CD4-positive, alpha-beta T cell treated with Interleukin-17A for 4 hours (primary cell): ENCODE measurements at places on chromosomes 16 and 17.

- DNase-seq, result no peak
Observed at GRCh38 chr16:85768199-85768598, 17.3 kb upstream of the C16orf74 start.

- no peak for DNase-seq
Observed at GRCh38 chr17:39579318-39580081, 28.2 kb downstream of the NEUROD2 start.

- DNase-seq, result no peak
Observed at GRCh38 chr17:29838961-29839360, 91.1 kb downstream of the SSH2 start.

- no peak for DNase-seq
Observed at GRCh38 chr17:73785958-73786743, 141.9 kb upstream of the SDK2 start.

DNA sequence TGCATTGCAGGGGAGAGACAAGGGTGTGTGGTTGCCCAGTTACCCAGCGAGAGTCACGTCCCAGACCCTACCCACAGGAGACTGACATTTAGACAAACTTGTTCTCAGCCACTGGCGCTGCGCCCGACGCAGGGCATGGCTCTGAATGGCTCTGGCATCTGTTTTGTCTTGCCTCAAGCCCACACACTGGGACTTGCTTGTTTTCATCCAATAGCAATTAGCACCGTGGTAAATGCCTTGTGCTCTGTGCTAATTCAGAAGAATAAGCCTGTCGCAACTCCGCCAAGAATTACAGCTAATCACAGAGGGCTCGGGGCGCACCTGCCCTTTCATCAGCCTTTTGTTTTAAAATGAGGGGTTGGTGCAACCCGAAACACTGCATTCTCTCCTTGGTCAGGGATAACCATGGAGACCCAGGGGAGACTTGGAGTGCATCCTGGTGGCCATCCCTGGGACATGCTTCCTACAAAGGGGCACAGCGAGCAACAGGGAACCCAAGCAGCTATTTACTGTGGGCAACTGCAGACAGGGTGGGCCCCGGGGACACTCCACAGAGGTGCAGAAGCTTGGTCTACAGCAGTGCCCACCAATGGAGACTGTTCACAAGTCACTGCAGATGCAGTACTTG, 220.6 kb upstream of the ZFHX3 start:
- DNase-seq, result no peak

GRCh38 chr17:69447726-69448125, 33.2 kb downstream of the MAP2K6 start:
- no peak for DNase-seq

DNA sequence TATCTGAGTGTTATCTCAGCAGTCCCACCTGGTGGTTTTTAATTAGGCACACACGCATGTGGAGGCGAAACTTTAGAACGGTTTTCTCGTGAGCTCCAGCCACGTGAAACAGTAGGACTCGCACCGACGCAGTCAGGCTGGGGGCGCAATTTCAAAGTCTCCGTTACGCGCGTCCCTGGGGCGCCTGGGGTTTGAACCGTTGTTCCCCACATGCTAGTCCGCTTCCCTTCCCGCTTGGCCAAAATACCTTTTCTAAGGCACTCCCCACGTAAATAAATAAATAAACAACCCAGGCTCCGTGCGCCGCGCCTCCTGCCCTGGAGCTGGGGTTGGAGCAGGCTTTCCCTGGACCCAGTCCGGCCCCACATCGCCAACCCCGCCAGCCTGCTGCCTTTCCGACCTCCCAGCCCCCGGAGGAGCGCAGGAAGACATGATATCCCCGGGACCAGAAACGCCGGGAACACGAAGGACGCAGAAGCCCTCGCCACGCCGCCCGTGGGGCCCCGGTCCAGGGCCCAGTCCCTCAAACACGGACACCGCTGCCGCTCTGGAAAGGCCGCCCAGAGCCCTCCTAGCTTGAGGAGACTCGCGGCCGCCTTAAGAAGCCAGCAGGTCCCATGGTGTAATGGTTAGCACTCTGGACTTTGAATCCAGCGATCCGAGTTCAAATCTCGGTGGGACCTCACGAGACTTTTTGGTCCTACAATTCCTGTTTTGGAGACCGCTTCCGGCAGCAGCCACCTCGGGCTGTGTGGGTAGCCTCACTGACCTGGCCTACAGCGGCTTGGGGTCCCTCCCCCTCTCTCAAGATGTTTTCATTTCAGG, 18.2 kb downstream of the GNGT2 start:
- peak; percentile 90 for DNase-seq

GRCh38 chr17:9361188-9361955, 214.2 kb downstream of the STX8 start:
- DNase-seq, result no peak

DNA sequence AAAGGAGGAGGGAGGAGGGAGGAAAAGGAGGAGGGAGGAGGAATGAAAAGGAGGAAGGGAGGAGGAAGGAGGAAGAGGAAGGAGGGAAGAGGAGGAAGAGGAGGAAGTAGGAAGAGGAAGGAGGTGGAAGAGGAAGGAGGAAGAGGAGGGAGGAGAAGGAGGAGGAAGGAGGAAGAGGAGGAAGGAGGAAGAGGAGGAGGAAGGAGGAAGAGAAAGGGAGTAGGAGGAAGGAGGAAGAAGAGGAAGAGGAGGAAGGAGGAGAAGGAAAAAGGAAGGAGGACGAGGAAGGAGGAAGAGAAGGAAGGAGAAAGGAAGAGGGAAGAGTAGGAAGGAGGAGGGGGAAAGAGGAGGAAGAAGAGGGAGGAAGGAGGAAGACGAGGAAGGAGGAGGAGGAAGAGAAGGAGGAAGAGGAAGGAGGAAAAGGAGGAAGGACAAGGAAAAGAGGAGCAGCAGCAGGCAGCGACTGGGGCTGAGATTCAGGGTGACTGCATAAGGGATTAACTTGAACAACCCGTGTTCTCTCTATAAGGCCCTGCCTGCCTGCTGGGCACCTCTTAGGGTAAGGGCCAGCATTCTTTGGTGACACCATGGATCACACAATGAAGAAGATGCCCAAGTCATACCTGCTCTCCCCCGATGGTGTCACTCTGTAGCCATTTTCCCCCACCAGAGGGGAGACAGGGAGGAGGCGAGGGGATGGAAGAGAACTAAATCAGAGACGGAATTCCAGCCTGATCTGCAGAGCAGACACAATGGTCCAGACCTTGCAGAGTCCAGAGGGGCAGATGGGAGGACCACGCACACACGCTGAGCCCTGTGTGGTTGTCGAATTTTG, 1.4 kb upstream of the IL34 start:
- DNase-seq, result no peak
